Mesenchymal stem cell (in vitro differentiated cells and primary cell): ENCODE measurements at places on chromosomes 1 and 21.

- DNase-seq: no peak
These were observed 19.9 kb downstream of the REG4 start for GRCh38 chr1:119791377-119791776.

DNA sequence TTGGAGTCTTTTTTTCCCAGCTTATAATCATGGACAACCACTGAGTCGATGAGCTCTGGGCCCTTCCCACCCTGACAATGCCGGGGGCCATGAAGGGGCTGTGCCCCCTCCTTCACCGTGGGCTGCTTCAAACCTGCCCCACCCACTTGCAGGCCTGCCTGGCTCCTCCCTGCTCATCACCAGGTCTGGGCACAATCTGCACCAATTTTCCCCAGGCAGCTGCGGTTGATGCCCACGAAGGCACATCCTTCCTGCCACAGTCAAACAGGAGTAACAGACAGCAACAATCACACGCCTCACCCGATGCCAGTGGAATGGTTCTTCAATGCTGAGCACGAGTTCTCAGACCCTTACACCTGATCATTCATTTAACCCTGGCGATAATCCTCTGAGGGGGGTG lies 18.9 kb downstream of the PGLYRP3 start:
- no peak for DNase-seq

GRCh38 chr1:115377411-115377810 lies 39.4 kb upstream of the NGF start:
- no peak for DNase-seq

- DNase-seq: no peak
These were observed 1369.4 kb upstream of the PRMT6 start for GRCh38 chr1:105686874-105687690.

- peak; percentile 92 for DNase-seq
These were observed 38.0 kb downstream of the TMEM50B start for GRCh38 chr21:33441489-33442477.

GRCh38 chr1:226990133-226990716 lies 50.1 kb downstream of the COQ8A start:
- DNase-seq: no peak
